ENCODE measurements at places on chromosomes 4 and X.

DNA sequence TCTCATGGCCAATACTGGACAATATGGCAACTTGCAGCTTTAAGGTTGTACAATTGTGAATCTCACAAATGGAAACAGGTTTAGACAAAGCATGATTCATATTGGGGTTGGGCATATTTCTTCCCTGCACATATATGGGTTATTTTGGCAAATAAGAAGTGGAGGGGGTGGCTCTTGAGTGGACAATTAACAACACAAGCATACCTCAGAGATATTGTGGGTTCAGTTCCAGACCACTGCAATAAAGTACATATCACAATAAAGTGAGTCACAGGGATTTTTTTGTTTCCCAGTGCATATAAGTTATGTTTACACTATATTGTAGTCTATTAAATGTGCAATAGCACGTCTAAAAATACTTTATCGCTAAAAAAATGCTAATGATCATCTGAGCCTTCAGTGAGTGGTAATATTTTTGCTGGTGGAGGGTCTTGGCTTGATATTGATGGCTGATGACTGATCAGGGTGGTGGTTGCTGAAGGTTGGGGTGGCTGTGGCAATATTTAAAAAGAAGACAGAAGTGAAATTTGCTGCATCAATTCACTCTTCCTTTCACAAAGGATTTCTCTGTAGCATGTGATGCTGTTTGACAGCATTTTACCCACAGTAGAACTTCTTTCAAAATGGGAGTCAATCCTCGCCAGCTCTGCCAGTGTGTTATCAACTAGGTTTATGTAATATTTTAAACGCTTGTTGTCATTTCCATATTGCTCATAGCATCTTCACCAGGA, 50.5 kb upstream of the OGT start:
- no peak for DNase-seq

- DNase-seq: peak; percentile 32
Observed at GRCh38 chr4:29553846-29554245, 1166.3 kb upstream of the PCDH7 start.

- DNase-seq: no peak
Observed at GRCh38 chr4:11011249-11011648, 326.7 kb upstream of the CLNK start.

- DNase-seq: no peak
Observed at GRCh38 chr4:118866442-118866841, 22.2 kb upstream of the SYNPO2 start.

GRCh38 chr4:12844141-12844540, 640.0 kb downstream of the RAB28 start:
- DNase-seq: no peak

- DNase-seq: no peak
Observed at GRCh38 chr4:175066923-175067627, 148.9 kb downstream of the ADAM29 start.

GRCh38 chrX:71627588-71628404, 9.5 kb upstream of the CXCR3 start:
- DNase-seq: no peak

- DNase-seq: no peak
Observed at GRCh38 chr4:182507805-182508204, 264.6 kb downstream of the TENM3 start.

- no peak for DNase-seq
Observed at GRCh38 chrX:147376601-147377422, 534.9 kb upstream of the FMR1 start.

DNA sequence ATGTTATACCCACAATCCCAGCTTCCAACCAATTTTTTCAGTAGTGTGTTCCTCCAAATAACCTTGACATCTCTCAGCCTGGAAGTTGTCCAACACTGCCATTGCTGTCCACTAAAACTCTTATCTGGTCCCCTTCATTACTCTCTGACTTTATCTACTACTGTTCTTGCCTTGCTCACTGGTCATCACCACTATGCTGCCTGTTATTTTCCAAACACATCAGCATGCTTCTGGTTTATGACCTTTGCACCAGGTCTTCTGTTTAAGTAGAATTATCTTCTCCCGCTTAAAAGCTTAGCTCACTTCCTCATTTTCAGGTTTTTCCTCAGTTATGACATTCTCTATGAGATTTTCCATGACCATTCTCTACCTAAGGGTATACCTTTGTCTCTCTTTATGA, 5.5 kb downstream of the ELMOD2 start:
- DNase-seq: no peak

DNA sequence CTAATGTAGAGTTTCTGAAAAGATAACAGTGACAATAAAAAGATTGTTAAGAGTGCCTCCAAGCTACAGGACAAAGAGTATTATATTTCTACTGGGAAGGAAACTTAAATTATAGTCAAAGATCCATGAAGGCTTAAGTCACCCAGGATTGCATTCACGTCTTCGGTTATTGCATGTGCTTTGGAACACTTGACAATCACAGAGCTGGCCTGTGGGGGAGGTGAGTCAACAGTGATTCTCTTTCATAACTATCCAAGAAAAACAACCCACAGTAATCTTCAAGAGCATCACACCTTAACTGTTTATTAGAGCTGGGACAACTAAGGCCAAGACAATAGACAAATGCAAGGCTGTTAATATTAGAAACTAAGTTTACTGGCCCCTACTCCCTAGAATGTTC, 40.3 kb downstream of the PDGFC start:
- DNase-seq: peak; percentile 74

All from endothelial cell of umbilical vein (primary cell).